Fibroblast of lung (primary cell): ENCODE measurements at places on chromosomes 6 and 20. TPM values are rescaled to one million over a fixed set of nuclear protein-coding genes. Genes with fewer than 3 reads are reported as not detected.

The TAAR6 gene
- not detected in 2 replicates for total RNA-seq

DNA sequence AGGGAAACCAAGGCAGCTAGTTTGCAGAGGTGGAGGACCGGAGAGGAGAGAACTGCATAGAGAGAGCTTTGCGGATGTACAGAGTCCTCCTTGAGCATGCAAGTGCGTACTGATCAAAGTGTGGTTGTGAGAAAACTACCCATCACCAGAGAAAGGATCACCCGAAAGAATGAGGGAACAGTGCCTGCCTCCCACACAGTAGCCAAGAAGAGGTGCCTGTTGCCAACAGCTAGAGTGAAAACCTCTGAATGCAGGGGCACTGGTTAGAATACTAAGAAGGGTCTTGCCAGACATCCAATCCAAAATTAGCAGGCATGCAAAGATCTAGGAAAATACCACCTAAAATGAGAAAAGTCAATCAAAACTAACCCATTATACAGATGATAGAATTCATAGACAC is 166.6 kb upstream of the AKAP12 start:
- no peak for DNase-seq

DNA sequence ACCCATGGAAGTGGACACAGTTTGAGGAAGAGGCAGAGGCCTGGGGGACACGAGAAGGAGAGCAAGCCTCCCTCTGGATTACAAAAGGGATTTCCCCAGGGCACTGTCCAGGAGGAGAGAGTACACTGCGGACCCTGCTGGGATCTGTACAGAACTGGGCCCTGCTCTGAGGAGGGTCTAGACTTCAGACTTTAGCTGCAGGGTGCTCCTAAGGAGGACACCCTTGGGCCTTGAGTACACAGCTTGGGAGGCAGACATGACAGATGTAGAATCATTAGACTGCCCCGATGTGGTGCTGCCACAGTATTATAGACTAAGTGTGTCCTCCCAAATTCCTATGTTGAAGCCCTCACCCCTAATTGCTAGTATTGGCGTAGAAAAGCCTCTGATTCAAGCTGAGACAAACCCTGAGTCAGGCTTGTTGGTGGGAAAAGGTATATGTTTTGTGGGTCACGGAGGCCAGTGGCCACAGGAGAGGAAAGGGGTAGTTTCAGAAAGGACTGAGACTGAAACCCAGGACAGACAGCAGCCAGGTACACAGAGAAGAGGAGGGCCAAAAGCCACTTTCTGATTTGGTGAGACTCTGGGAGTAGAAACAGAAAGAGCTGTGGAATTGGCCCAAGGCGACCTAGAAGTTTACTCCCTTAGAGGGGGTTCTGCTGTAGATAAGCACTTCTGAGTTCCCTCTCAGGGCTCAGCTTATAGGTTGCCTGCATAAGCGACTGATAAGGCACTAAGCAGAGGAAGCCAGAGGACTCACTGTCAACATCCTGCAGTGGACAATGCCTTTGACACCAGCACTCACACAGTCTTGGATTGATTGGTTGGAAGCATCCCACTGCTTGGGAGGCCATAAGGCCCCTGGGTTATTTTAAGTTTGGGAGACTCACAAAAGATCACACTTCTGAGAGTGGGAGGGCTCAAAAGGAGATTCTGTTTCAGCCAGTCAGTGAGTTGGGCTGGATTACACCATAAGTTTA is 16.5 kb upstream of the SH3BGRL2 start:
- DNase-seq = no peak

GRCh38 chr20:40578961-40579360 is 110.1 kb downstream of the MAFB start:
- DNase-seq = no peak

DNA sequence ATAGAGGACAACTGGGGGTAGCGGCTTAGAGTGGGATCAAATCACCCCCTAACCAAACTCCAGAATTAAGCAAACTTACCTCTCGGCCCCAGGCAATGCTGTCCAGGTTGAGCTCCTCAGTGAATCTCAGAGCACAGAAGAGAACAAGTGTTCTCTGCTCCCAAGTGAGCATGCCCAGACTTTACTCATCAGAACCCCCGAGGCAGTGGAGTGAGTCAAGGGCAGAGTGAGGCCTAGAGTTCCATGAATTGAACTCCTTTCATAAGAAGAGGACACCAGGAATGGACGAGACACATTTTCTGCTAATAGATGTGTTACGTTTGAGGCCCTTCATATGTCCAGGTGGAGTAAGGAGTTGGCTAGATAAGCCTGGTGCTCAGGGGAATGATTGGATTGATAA is 134.0 kb upstream of the DTNBP1 start:
- no peak for DNase-seq

The DACT2 gene
- not detected in 2 replicates for total RNA-seq

GRCh38 chr6:37709932-37710555 is 12.4 kb upstream of the MDGA1 start:
- DNase-seq = no peak

DNA sequence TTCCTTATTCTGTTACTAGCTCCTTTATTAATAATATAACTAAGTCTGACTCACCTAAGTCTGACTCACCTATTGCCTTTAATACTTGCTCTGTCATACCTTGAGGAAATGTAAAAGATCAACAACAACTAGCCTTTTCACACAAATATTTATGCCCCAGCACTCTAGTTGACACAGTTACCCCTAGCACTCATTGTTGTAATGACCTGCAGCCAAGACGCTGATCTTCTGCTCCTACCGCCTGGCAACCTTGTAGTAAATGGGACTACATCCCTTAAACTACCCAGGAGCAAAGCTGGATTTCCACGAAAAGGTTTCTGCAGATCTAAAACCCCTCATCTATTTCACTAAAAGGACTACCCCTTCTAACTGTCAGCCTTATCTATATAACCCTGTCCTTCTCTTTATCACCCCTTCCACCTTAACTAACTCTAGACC is 90.0 kb downstream of the PLG start:
- DNase-seq = no peak
